Renal pelvis (tissue), 12 donors: ENCODE measurements at places on chromosomes 1 and 21.

DNA sequence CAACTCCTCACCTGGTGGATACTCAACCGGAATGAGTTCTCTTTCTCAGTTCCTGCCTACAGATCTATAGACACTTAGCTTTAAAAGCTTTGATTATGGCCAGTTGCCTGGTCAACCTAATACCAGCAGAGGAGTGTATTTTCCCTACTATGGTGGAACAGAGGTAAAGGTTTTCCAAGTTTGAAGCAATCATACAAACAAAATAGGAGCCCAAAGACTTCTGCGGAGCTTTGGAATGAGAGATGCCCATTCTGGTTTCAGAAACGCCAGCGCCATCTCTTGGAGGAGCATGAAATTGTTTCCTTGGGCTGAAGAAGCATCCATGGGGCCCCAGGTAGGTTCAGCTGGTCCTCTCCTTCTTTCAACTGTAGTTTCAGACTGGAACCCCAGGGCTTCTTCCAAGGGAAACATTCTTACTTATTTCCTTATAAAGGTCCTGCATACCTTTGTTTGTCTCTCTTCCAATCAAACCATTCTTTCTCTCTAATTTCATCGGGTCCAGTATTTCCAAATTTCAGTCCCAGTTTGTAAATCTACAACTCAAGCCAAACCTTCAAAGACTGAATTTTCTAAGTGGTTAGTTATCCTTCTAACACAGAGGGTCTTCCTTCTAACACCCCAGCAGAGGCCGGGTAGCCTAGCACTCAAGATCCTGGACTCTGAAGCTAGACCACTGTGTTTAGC is 95.9 kb downstream of the KCNJ15 start:
- DNase-seq, result peak; percentile 70

DNA sequence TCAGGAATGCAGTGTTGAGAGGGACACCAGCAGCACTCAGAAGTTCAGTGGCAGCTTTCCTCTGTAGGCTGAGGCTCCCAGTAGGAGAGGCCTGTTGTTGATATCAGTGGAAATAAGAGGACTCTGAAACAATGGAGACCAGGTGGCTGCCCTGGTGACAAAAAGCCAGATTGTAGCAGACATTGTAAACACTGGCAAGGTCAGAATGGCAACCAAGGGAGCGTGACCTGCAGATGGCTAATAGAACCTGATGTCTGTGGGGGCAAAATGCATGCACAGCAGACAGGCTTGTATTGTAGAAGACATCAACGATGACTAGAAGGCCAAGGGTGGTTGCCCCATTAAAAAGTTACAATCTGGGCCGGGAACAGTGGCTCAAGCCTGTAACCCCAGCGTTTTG is 53.1 kb upstream of the GPR37L1 start:
- no peak for DNase-seq

- no peak for DNase-seq
These were observed 1.8 kb downstream of the OR10J1 start for GRCh38 chr1:159441360-159441759.

GRCh38 chr1:40383488-40384412 is 10.2 kb downstream of the SMAP2 start:
- no peak for DNase-seq

DNA sequence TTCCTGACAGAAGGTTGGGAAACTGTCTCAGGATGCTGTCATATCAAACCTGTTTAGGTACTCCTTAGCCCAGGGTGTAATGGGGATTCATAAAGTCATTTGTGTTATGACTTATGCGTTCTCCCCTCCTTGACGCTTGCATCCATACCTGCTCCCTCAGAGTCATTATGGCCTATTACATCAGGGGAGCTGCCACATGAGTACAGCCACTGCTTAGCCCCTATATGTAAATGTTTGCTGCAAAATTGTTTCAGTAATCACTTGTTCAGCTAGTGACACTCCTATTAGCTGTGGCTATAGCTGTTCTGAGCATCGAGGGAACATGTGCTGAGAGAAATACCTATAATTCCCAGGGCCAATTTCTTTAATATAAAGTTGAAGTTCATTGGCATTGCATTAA is 10.5 kb downstream of the NTNG1 start:
- no peak for DNase-seq

DNA sequence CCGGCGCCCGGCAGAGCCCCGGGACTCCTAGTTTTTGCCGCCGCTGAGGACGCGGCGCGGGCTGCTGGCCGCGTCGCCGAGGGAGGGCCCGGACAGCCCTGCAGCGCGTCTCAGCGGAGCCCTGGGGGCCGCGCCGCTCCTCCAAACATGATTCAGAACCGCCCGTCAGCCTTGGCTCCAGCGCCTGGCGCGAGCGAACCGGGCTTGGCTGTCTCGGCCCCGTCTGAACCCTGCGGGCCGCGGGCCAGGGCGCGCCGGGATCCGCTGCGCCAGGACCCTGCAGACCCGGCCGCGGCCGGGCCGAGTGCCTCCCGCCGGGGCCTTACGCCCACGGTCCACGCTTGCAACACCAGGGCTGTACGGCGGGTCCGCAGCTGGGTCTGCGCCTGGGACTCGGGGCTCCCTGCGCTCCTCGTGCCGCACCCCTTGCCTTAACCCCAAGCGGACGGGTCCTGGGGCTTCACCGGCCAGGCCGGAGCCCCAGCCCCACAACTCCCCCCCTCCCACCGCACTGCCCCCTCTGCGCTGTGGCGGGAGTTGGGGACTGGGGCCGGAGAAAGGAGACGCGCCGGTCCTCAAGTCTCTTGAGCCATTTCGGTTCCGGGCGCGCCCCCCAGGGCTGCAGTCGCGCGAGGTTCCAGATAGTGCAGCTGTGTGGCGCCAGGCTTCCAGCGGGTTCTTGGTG is 48.4 kb upstream of the CD34 start:
- peak; percentile 36 for DNase-seq

DNA sequence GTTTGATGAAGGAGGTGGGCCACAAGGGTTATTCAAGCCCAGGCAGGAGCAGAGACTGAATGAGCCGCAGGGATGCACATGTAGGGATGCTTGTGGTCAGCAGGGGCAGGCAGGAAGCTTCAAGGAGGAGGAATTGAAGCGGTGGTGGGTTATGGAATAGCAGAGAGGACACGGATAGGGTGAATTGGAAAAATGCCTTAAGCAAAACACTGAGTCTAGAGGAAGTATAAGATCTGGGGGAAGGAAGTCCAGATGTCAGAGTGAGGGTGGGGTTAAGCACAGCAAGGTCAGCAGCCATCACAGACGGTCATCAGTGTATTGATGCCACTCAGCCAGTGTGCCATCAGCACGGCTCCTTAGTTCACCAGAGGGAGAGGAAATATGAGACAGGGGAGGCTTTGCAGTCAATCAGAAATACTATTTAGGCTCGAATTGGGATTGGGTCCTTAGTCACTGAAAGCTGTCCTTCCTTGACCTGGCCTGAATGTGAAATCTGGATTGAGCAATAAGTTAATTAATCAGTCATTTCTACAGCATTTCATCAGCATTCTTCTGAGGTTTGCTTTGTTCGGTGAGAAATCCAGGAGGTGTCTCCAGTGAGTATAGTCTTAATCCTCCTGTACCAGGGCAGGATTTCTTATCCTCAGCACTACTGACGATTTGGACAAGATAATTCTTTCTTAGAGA is 6.0 kb upstream of the LCE1F start:
- DNase-seq, result no peak

- no peak for DNase-seq
These were observed 85.1 kb upstream of the PLXNA2 start for GRCh38 chr1:208329300-208329699.

DNA sequence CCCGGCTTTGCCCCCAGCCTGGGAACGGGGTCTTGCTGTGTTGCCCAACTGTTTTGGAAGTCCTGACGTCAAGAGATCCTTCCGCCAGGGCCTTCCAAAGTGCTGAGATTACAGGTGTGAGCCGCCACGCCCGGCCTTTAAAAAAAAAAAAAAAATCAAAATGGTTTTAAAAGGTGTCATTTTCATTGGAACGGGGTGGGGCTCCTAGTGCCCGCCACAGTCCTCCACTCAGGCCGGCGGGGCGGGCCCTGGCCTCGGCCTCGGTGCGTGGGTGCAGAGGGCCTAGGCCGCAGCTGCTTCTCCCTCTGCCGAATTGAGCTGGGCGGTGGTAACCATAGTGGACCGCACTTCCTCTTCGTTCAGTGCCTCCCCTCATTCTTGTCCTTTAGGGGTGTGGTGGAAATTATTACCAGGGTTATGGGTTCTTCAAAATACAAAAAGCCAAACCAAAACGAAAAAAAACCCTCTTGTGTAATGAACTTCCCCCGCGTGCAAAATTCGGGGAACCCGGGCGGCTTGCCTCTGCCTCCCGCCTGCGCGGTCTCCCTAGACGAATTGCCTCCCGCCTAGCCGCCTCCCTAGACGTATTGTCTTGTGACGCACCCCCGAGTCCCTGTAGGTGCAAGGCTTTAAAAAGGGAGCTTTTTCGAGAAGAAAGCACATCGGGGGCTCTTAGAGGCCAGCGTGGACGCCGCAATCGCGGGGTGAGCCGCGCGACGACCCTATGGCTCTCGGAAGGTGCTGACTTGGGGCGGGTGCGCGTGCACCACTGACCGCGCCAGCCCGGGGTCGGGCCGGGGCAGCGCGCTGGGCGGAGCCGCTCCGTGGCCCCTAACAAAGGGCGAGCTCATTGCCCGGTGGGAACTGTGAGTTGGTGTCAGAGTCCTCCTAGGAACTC is 10.5 kb upstream of the SPEN start:
- DNase-seq, result no peak

GRCh38 chr1:29501227-29501976 is 265.1 kb downstream of the PTPRU start:
- no peak for DNase-seq

DNA sequence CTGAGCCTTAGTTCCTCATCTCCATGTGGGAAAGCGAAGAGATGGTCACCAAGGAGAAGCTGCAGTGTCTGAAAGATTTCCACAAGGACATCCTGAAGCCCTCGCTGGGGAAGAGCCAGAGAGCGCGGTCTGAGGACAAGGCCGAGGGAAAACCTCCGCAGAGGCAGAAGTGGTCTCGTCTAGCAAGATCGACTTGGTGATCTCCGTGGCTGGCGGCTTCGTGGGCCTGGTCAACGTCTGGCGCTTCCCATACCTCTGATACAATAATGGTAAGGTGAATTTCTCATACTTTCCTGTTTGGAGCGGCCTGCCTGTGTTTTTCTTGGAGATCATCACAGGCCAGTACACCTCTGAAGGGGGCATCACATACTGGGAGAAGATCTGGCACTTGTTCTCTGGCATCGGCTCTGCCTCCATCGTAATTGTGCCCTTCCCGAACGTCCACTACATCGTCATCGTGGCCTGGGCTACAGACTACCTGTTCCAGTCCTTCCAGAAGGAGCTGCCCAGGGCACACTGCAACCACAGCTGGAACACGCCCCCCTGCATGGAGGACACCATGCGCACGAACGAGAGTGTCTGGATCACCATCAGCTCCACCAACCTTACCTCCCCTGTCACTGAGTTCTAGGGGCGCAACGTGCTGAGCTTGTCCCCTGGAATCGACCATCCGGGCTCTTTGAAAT is 841.1 kb upstream of the TMPRSS15 start:
- DNase-seq, result no peak

GRCh38 chr1:62395291-62395690 is 41.6 kb upstream of the USP1 start:
- DNase-seq, result no peak

- DNase-seq, result peak; percentile 42
These were observed at the start of gene SPRTN for GRCh38 chr1:231338270-231339128. Gene SPRTN, plus strand, starts transcription at chr1:231338293. Its CDS starts 91 bp downstream, at chr1:231338384.

DNA sequence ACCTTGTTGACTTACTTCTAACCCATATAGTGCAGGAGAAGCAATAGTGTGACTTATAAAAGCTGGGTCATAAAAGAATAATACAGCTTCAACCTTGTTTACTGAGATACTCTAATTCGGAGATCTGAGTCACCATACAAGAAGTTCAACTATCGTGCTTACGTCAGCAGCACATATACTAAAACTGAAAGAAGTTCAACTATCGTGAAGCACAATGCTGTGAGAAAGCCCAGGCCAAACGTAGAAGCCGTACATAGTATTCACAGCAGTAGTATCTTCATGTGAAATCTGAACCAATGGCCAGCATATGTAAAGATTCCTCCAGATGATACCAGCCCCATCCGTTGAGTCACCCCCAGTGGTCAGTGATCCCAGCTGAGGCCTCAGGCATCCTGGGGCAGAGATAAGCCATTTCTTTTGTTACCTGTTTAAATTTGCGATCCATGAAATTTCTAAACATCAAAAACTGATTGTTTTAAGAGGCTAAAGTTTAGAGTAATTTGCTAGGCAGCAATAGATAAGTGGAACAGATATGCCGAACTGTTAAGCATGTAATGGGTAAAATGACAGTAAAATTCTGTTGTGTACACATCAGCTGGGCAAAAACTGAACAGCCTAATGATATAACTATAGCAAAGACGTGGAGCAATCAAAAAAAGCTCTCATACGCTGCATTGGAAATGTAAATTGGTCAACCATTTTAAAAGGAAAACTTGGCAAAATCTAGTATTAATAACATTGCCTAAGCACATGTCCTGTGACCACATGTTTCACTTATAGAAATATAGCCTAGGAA is 53.9 kb upstream of the SAMD13 start:
- no peak for DNase-seq

DNA sequence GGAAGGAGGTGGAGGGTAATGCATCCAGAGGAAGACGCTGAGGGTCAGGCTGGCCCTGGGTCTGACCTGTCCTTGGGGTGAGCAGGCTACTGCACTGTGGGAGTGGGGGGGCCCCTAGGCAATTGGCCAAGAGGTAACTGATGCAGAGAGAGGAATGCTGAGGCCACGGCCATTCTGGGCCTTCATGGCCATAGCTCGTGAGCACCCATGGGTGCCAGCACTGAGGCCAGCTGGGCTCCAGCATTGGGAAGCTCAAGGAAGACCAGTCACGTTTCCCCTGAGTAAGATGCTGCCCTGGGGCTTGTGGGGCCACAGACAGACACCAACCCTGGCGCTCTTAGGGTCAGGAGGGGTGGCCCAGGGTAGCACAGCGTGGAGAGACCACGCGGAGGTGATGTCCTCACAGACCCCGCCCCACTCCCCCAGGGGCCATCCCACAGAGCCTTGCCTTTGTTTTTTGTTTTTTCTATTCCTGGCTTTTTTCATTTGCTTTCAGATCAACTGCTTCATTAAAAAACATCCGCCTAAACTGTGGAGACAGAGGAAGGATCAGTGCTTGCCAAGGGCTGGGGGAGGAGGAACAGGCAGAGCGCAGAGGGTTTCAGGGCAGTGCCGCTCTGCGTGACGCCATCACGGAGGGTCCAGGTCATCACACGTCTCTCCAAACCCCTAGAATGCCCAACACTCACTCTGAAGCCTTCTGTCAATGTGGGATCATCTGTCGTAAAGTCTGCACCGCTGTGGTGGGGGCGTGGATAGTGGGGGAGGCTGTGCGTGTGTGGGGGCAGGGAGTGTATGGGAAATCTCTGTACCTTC is 61.1 kb downstream of the SIK1 start:
- no peak for DNase-seq
